GM12865 (cell line): ENCODE measurements at places on chromosomes 5 and 9.

- no peak for DNase-seq
These were observed 933 bp upstream of the TGFBR1 start for GRCh38 chr9:99103901-99104458.

- DNase-seq = no peak
These were observed 209.3 kb downstream of the DAB2IP start for GRCh38 chr9:121860744-121861143.

DNA sequence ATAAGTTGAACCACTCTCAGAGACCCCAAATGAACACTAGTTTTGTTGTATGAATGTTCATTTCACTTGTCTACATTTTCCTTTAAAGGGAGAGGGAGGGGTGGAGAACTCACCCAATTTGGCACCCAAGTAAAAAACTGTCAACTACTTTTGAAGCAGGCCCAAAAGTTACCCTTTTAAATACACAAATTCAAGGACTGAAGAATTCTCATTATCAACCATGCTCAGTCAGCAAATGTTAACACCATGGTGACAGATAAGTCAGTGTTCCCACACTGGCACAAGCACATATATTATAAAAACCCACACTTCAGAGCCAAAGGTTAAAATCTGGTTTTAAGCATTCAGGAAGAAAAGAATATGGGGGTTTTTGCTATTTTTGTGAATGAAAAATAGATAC lies 31.6 kb downstream of the CSNK1A1 start:
- no peak for DNase-seq

DNA sequence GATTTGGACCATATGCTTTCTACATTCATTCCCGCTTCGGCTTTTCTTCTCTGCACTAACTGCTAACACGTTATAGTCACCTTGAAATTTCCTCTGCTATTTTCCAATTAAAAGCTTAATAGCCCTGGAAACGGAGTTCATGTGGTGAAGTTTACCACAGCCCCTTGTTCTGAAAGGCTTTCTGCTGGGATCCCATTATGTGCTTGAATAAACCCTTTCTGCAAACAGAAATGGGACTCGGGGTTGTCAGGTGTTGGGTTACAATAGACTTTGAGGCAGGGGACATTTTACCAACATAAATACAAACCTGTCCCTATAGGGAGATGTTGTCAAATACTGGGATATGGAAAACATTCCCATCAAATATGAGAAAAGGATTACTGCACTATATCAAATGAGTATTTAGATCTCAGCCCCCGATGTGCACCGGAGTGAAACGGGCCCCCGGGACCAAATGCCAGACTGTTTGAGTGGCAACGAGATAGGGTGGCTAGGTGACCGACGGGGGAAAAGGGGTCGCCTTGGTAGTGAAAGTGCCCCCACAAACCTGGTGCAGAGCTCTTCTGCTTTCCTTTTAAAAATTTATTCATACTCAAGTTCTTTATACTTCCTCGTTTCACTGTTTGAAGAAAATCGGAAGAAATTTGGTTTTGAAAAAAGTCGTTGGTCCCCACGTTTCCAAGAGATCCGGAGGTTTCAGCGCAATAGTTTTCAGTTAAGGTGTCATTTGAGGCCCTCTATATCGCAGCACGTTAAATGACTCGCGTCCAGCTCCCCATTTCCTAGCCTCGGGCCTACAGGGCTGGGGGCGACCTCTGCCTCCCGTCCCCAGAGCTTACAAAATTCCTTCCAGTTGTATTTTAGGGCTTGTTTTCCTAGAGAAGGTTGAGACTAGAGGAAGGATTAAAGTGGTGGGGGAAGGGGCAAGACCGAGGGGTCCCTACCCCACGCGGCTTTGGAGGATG lies 2.1 kb upstream of the DMRT3 start:
- no peak for DNase-seq

- DNase-seq = no peak
These were observed 29.4 kb downstream of the GSN start for GRCh38 chr9:121297389-121297788.

GRCh38 chr9:130191749-130192120 lies 19.5 kb downstream of the NCS1 start:
- DNase-seq = no peak

DNA sequence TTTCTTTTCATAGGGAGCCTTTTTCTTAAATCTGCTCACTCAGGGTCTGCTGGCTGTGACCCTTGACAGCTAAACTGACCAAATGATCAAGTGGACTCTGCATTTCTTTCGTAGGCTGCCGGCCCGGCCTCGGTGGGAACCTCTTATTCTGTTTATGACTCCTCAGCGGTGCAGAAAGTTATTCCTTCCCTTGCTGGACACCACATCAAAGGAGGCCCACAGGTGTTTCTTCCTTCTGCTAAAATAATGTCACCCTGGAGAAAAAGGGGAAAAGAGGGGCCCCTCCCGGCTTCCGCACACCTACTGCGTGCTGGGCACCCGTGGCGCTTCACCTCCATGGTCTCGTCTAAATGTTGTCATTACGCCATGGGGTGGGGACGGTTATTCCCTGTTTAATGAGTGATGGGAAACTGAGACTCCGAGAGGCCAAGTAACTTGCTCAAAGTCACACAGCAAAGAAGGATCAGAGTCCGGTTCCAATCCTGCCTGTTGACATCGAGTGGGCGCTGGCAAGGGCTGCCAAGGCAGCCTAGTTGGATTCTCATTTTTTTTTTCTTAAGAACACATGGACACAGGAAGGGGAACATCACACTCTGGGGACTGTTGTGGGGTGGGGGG lies 72.3 kb downstream of the CFAP77 start:
- no peak for DNase-seq

- DNase-seq = no peak
These were observed 123.3 kb downstream of the PHF2 start for GRCh38 chr9:93699650-93700049.

DNA sequence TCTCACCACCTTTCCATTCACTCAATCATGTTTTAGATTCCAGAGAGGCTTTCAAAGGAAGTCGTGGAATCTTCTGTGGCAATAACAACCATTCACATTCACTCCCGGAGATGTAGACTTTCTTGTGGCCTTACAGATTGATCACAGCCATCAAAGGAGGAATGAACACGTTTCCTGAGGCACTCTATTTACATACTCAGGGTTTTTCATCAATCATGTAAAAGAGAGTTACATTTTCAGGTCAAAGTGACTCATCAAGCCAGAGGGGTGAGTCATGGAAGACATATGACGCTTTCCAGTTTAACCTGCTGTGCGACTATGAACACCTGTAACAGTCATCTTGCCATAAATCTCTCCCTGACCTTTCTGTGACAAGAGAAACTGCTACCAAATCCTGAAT lies 39.3 kb upstream of the RAD23B start:
- peak; percentile 58 for DNase-seq

GRCh38 chr5:62465985-62466925 lies 53.7 kb downstream of the IPO11 start:
- no peak for DNase-seq

DNA sequence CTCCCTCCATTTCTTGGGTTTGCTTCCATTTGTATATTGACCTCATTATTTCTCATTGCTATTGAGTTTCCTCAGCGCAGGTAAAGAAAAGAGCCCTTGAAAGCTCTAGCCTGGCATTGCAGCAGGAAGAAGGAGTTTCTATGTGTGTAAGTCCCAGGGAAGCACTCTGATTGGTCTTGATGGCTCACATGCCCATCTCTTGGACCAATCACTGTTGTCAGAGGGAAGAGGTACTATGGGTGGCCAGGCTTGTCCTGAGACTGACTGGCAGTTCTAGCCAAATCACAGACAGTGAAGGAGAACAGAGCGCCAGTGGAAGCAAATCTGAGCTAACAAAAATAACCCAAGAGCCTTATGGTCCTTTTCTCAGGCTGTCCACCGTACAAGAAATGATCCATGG lies 219.0 kb downstream of the PAX5 start:
- DNase-seq = no peak

- peak; percentile 46 for DNase-seq
These were observed 17.7 kb upstream of the IL6ST start for GRCh38 chr5:56012281-56012963.

- no peak for DNase-seq
These were observed 130.2 kb upstream of the ADAMTSL1 start for GRCh38 chr9:18343784-18344183.

GRCh38 chr5:53397845-53398244 lies 82.6 kb upstream of the FST start:
- no peak for DNase-seq

GRCh38 chr9:114008667-114009410 lies 69.3 kb downstream of the AMBP start:
- DNase-seq = no peak

DNA sequence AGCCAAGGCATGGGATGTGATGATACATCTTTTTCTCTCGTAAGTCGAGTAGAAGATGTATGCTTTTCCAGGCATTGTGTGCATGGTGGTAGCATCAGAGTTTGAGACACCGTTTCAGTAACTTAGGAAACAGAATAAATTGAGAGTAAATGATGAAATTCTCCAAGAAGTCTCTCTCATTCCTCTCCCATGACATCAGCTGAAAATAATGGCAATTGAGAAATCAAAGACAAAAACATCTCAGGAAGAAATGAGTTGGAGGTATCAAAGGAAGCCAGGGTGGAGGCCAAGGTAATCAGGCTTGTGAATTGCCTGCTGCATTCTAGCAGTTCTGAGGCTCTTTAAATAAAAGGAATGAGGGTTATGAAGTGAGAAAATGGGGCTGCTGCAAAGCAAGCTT lies 53.9 kb downstream of the SGCD start:
- no peak for DNase-seq
